ENCODE measurements at places on chromosomes 12 and 14.

- H3K27ac ChIP-seq, result no peak overlapping the region
- no peaks in the 10 kb centered on the region for H3K36me3 ChIP-seq
Measured at GRCh38 chr12:128699106-128699505, 124.7 kb downstream of the SLC15A4 start.

DNA sequence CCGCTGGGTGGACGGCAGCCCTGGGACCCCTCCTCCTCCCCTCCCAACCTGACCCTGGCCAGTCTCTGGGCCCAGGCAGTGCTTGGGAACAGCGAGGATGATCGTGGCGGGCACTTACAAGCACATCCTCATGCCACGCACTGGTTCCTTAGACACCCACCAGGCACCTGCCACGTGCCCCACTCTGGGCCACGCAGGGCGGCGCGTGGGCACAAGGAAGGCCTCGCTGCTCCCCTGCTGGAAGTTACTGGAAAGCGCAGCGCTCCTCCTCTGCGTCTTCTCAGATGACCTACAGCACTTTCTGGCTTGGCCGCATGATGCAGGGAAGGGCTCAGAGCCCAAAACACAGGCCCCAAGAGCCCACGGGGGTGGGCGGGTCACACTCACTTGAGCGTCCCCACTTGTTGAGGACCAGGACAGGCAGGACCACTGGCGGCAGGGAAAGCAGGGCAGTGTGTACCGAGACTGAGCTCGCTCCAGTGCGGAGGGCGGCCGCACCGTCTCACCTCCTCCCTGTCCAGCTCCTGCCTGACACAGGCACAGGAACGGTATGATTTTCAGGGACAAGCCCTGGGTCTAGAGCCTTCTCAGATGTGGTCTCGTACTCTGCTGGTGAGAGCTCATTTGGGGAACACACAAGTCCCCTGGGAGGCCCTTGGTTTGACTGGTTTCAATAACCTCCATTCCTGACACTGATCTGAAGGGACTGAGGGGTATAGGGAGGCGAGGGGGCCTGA lies 128.3 kb upstream of the EVL start:
- H3K27me3 ChIP-seq, result no peaks in the 10 kb centered on the region
- H3K4me3 ChIP-seq, result no peak overlapping the region

- no peaks in the 10 kb centered on the region for H3K4me1 ChIP-seq
- H3K27ac ChIP-seq, result no peak overlapping the region
- no peak for DNase-seq
- no peaks in the 10 kb centered on the region for H3K27me3 ChIP-seq
- peaks cover 6% of the 10 kb centered on the region for H3K36me3 ChIP-seq
Measured at GRCh38 chr14:100530270-100531072, 56.7 kb downstream of the BEGAIN start.

- no peak for DNase-seq
- no peaks in the 10 kb centered on the region for H3K4me1 ChIP-seq
- H3K4me3 ChIP-seq, result no peak overlapping the region
- no peaks in the 10 kb centered on the region for H3K36me3 ChIP-seq
Measured at GRCh38 chr12:24246376-24246775, 296.9 kb upstream of the SOX5 start.

DNA sequence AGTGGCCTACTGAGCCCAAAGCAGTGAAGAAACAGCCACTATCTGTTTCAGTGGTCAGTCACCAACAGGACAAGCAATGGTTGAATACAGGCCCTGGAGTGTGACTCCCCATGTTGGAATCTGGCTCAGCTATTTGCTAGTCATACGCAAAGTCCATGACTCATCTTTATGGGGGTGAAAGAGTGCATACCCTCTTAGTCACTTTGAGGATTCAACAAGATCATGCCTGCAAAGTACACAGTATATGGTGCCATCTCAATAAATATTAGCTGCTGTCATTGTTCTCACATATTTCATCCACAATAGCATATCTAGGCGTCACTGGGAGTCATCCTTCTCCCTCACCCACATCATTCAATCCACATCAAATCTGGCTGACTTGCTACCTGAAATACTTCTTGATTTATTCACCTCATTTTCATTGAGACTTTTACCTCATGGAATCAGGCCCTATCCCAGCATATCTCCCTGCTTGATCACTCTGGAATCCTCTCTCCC lies 26.4 kb upstream of the STAB2 start:
- H3K4me1 ChIP-seq, result no peaks in the 10 kb centered on the region
- no peak for DNase-seq
- H3K4me3 ChIP-seq, result no peak overlapping the region

- H3K36me3 ChIP-seq, result no peaks in the 10 kb centered on the region
- no peaks in the 10 kb centered on the region for H3K27me3 ChIP-seq
- H3K4me1 ChIP-seq, result peaks cover 68% of the 10 kb centered on the region
- H3K27ac ChIP-seq, result peak overlapping the region; percentile 89
Measured at GRCh38 chr12:3752096-3752709, 706 bp downstream of the CRACR2A start.

DNA sequence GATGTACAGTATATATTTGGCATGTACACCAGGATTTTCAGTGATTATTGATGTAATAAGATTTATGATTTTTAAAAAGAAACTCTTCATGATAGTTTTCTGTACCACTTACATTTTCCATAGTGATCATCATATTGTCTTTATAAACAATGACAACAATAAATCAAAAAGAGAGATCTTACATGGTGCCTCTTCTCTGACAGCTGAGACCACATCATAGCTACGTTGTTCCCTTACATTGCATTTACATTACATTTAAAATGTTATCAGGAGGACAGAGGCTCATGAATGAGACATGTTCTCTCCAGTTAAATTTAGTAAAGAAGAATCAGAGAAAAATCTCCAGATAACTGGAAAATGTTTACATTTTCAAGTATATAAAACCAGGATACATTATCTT lies 112.4 kb downstream of the PRKCH start:
- H3K4me1 ChIP-seq, result peaks cover 98% of the 10 kb centered on the region
- H3K36me3 ChIP-seq, result no peaks in the 10 kb centered on the region
- H3K27ac ChIP-seq, result no peak overlapping the region
- H3K27me3 ChIP-seq, result no peaks in the 10 kb centered on the region
- no peak for DNase-seq
- no peak overlapping the region for H3K4me3 ChIP-seq

DNA sequence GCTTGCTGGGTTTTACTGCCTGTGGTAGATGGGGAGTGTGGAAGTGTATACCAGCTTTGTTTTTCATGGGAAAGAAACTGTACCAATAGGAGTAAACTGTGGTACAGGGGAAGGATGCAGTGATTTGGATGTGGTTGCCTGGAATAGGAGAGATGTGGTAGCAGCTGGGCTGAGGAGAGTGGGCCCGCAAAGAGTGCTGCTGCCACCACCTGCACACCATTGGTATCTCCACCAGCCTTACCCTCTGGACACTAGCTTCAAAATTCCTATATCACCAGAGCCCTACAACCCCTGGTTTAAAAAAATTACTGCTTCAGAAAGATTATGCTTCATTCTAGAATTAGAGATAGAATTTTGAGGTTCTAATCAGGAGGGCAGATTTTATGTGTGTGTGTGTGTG lies 53.6 kb downstream of the AKAP6 start:
- H3K4me3 ChIP-seq, result no peak overlapping the region
- no peaks in the 10 kb centered on the region for H3K36me3 ChIP-seq
- no peaks in the 10 kb centered on the region for H3K27me3 ChIP-seq
- H3K4me1 ChIP-seq, result no peaks in the 10 kb centered on the region

GRCh38 chr12:95615749-95616148 lies 64.5 kb upstream of the USP44 start:
- no peak overlapping the region for H3K27ac ChIP-seq
- no peaks in the 10 kb centered on the region for H3K36me3 ChIP-seq
- no peak overlapping the region for H3K4me3 ChIP-seq

Measured in CD4-positive, alpha-beta memory T cell (primary cell).